Stimulated activated CD4-positive, alpha-beta T cell treated with anti-CD3 and anti-CD28 coated beads, Interleukin-12 subunit alpha, Interleukin-12 subunit beta, amount 100 ng/mL, for 48 hours (primary cell): ENCODE measurements at places on chromosomes 6 and 20.
A peak's percentile ranks its signal among the peaks of the same experiment; 100 is the strongest.

DNA sequence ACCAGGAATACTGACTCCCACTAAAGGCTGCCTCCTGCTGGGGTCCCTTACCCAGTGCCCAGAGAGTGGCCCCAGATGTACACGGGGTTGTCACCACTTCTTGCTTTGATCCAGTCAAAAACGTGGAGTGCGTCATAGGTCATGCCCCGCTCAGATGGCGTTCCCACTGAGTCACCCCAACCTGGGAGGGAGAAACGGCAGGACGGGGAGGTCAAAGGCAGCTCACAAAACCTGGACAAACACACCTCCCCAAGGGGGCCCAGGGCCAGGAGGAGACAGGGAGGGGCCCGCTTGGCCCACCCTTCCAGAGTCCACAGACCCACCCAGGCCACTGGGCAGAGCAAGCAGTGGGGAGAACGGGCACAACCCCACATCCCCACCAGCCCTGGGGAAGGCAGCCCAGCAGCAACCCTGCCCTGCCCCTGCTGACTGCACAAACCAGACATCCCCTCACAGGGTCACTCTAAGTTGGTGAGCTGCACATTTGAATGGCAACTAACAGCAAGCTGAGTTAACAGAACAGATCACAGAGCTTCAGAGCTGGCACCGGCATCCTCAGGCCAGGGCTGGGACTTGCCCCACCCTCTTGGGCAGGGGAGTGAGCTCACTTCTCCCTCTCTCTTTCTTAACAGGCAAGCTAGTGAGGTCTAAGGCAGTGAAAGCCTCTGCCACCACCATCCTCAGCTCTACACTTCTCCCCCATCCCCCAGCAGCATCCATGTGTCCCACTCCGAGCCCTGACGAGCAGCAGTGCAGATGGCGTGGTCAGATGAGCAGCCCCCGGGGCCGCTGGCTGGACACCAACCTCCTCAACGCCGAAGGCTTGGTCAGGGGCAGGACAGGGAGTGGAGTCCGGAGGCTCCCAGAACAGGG, 61.7 kb downstream of the PYGB start:
- no peak for DNase-seq

- DNase-seq = no peak
Measured at GRCh38 chr6:1820165-1820564, 210.4 kb downstream of the FOXC1 start.

GRCh38 chr20:3223651-3223993, 14.3 kb downstream of the ITPA start:
- no peak for DNase-seq

DNA sequence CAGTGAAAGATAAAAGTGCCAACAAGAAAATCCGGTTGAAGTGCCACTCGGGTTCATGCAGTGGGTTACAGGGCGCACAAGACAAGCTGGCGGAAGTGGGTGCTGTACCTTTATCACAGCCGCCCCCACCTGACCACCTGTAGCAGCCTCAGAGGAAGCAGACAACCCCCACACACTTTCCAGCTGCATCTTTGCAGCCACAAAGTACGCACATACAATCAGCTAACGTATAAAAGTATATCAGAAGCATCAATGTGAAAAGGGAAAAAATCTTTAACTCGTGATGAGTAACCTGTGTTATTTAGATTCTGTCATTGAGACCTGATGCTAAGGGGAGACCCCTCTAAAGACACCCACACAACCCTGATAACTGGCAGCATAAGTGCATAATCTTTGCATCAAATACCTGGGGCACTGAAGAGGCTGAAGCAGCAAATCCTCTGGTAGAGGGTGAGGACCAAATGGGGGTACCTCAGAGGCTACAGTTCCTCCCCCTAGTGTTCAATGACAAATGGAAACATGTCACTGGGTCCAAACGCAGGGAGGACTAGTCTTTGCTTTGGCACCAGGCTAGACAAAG, 22.1 kb downstream of the BACH2 start:
- peak; percentile 84 for DNase-seq

GRCh38 chr20:7585126-7585679, 355.1 kb downstream of the HAO1 start:
- DNase-seq = no peak

DNA sequence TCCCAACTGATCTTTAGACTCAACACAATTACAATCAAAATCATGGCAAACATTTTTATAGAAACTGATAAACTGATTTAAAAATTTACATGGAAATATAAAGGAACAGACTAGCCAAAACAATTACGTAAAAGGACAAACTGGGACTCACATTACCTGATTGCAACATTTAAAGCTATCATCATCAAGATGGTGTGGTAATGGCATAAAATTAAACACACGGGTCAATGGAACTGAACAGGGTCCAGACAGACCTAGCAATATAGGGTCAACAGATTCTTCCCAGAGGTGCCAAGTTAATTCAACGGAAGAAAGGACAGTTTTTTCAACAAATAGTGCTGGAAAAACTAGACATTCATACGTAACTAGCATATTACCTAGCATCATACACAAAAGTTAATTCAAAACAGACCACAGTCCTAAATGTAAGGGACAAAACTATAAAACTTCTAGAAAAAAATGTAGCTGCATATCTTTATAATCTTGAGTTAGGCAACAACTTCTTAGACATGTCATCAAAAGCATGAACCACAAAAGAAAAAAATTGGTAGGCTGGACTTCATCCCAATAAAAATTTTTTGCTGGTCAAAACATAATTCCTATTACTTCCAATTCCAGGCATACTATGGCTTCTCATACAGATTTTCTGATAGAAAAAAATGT, 147.4 kb upstream of the BEND6 start:
- DNase-seq = no peak

GRCh38 chr6:55941702-55942101, 66.3 kb upstream of the BMP5 start:
- DNase-seq = no peak
